ENCODE measurements at places on chromosomes 3 and 15.

- DNase-seq: no peak
These were observed 49.9 kb downstream of the PARP15 start for GRCh38 chr3:122627301-122627700.

DNA sequence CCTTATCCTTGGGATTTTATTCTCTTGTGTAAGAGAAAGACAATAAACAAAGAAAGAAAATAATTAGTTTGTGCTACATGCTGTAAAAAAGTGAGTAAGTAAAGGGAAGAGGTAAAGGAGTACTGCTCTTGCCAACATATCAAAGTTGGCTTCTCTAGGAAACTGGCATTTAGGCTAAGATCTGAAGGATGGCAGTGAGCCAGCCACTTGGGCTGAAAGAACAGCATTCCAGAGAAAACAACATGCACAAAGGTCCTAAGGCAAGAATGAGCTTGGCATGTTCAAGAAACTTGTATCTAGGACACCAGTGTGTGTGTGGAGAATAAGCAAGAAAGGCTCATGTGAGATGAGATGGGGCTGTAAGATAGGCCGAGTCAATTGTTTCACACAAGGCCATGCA, 245.5 kb upstream of the MANF start:
- no peak for DNase-seq

- no peak for DNase-seq
These were observed 148.3 kb downstream of the FOXB1 start for GRCh38 chr15:60152386-60152785.

- no peak for DNase-seq
These were observed 37.8 kb downstream of the IGSF10 start for GRCh38 chr3:151423091-151423490.

GRCh38 chr3:186496016-186496415, 48.2 kb downstream of the CRYGS start:
- DNase-seq: no peak

- no peak for DNase-seq
These were observed 537.5 kb downstream of the ROBO1 start for GRCh38 chr3:79230266-79230665.

GRCh38 chr15:100141311-100142001, 200.3 kb downstream of the ADAMTS17 start:
- no peak for DNase-seq

- peak; percentile 52 for DNase-seq
These were observed 24.1 kb downstream of the SMAD3 start for GRCh38 chr15:67089217-67090193.

DNA sequence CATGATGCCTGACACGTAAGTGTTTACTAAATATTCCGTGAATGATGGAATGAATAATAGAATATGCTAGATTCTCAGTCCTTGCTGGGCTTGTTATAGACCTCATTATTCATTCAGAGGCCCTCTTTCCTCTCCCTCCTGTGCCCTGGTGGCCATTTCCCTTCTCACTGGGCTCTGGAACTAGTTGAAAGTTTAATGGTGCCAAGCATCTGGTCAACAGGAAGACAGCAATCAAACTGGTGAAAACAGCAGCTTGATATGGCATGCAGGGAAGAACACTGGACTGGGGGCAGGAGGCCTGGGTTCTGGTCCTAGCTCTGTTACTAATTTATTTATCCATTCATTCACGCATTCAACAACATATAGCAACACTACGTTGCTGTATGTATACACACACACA, 3.7 kb upstream of the APOD start:
- DNase-seq: no peak

- DNase-seq: no peak
These were observed 22.3 kb downstream of the STIMATE start for GRCh38 chr3:52874864-52875587.

DNA sequence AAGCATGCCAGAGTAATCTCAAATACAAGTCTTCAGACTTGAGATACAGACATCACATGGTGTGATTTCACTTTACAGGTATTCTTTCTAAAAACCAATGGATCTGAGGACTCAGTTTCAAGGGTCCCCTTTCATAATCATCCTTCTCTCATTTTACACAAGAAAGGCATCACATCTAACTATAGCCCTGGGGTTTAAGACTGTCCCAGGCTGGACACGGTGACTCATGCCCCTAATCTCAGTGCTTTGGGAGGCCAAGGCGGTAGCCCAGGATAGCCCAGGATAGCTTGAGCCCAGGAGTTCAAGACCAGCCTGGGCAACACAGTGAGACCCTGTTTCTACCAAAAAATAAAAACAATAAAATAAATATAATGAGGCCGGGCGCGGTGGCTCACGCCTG, 36.4 kb downstream of the UBP1 start:
- no peak for DNase-seq

GRCh38 chr3:141476033-141476432, 10.8 kb upstream of the RASA2 start:
- DNase-seq: no peak

GRCh38 chr3:193960487-193961274, 175.3 kb upstream of the HES1 start:
- no peak for DNase-seq

GRCh38 chr15:63573533-63573932, 23.7 kb upstream of the FBXL22 start:
- DNase-seq: no peak

DNA sequence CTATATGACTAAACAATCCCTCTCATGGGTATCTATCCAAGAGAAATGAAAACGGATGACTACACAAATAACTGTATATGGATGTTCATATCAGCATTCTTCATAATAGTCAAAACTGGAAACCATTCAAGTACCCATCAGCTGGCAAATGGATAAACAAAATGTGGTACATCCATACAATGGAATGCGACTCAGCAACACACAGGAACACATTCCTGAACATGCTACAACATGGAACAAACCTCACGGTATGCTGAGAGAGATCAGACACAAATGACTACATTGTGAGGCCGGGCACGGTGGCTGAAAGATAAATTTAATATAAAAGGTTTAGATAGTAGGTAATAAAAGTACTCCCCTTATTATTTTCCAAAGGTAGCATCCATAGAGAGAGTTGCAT, 42.6 kb downstream of the CCR4 start:
- no peak for DNase-seq

DNA sequence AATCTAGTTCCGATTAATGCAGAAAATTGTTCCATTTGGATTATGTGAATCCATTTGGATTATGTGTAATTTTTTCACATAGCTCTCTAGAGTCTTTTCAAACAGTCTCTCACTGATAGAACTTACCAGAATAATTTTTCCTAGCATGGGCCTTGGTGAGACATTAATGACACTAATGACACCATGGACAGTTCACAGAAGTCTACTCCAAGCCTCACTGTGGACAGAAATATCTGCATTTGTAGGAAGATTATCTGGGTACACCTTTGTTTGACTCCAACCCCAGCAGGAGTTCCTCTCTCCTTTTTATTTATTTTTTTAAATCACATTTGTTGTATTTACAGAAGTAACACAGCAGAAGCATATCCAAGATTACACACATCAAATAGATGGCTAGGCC, 27.9 kb downstream of the AADACL2 start:
- DNase-seq: no peak

DNA sequence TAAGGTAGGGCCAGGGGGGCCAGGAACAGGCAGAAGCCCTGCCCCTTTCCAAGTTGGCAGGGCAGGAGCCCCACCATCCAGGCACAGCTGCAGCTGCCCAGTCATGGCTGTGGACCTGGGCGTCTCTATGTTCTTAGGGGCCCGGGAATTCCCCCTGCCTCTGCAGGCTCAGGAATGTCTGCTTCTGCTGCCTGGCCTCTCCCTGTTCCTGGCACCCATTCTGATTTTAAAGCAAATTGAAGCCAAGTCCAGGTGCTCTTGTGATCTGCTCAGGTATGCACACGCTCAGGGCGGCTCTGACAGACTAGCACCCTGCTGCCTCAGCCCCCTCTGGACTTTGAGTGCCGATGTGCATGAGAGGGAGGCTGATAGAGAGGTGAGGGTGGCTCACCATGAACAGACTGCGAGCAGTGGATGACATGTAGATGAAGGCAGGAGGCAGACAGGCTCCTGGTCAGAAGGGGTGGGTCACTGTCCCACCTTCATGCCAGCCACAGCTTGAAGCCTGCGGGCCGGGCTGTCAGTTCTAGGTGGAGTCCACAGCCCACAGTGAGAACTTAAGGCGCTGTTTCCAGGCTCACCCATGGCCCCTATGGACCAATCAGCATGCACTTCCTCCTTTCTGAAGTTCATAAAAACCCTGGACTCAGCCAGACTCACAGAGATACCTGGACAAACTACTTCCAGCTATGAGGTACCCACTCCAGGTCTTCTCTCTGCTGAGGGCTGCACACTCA, 747.8 kb upstream of the GBE1 start:
- DNase-seq: no peak

GRCh38 chr3:172251211-172251610, 197.0 kb downstream of the GHSR start:
- DNase-seq: no peak

DNA sequence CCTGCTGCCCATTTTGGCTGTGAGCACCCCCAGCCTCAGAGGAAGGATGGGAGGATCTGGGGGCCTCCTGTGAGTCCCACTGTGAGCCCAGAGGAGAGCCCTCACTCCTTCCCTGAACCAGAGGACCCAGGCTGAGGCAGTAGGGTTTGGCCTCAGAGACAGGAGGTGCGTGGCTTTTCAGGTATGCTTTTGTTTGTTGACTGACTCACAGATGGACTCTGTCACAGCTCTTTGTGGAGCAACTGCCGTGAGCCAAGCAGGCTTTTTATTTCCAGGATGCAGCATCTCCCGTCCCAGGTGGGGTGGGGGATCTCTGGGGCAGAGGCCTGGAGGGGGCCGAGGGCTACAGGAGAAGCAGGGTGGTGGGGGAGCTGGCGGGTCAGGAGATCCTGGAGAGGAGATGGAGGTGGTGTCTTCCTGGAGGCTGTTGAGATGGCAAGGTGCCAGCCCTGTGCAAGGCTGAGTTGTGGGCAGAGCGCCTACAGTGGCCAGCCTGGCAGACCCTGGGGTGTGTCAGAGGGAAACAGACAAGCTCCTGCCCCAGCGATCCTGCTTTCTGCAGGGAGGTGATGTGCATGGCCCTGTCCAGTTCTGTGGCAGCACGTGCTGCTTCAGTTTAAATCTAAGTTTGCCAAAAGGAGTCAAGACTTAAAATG, 24.0 kb downstream of the PLXNA1 start:
- DNase-seq: no peak

GRCh38 chr3:19744047-19744446, 190.0 kb downstream of the EFHB start:
- no peak for DNase-seq

DNA sequence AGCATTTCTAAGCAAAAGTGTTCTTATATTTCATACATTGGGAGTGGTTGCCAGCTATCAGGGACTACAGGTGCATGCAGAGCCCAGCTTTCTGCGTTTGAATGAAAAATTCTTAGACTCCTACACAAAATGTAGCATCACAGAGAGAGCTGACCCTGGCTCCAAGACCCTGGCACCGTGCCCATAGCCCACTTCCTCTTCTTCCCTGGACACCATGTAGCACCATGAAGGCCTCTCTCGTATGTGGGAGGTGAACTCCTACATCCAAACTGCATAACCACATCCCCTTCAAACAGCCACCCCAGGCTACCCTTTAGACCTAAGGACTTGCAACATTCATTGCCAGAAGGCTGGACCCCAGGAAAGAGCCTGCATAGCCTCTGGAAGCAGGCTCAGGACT, 35.8 kb upstream of the ATOSA start:
- no peak for DNase-seq

DNA sequence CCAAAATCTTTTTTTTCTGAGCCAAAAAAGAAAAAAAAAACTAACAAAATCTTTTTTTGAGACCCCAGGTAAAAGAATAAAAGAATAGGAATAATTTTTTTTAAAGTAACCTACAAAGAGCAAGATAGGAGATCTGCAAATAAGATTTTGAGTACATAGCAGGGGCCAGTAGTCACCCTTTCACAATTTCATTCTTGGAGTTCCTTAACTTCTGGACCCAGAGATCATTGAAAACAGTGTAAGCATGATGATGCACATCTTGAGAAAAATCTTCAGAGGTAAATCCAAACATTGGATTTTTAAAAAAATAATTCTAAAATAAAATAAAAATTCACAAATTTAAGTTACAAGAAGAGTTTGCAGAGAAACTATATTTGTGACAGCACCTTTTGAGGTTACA, 18.8 kb downstream of the TFRC start:
- no peak for DNase-seq

DNA sequence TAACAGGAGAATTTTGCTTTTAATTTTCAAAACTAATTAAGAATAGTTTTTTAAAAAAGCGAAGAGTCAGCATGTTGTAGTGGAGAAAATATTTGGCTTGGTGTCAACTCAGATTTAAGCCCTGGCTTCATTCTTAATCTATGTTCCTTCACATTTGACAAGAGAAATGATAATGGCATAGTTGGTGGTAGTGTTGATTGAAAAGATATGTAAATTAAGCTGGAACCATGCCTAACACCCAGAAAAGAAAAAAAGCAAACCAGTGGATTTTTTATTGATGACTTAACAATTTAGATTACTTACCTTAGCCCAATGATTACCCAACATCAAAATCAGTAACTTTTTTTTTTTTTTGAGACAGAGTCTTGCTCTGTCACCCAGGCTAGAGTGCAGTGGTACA, 27.4 kb downstream of the TCAIM start:
- DNase-seq: no peak
